ENCODE measurements at places on chromosomes 5 and 9.

DNA sequence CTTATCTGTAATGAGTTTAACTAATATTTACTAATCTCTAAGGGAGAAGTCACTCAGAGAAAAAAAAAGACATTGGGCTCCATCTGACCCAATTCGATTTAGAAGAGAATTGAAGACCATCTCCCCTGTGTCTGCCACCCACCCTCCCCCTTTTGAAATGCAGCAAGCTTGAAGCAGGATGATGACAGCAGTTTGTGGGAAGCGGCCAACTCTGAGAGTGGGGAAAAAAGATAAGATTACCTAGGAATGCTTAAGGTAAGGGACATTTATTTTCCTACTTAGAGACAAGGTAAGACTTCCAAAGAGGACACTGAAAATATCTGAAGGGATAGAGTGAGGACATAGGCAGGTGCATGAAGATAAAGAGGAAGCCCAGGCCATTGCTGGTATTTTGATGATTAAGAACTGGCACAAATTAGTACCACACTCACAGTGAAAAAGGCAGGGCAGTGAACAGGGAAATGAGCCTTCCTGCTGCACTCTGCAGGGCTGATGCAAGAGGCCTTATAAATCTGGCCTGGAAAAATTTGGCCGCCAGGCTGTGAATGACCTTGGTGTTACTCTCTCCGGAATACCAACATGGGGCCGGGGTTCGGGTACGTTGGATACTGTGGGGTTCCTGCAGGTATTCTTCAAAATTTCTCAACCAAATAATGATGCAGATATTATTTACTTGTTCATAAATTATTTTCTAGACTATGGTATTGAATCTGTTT, 42.3 kb downstream of the HTR1A start:
- no peak for DNase-seq

GRCh38 chr5:66443462-66444130, 152.6 kb upstream of the MAST4 start:
- DNase-seq = no peak

DNA sequence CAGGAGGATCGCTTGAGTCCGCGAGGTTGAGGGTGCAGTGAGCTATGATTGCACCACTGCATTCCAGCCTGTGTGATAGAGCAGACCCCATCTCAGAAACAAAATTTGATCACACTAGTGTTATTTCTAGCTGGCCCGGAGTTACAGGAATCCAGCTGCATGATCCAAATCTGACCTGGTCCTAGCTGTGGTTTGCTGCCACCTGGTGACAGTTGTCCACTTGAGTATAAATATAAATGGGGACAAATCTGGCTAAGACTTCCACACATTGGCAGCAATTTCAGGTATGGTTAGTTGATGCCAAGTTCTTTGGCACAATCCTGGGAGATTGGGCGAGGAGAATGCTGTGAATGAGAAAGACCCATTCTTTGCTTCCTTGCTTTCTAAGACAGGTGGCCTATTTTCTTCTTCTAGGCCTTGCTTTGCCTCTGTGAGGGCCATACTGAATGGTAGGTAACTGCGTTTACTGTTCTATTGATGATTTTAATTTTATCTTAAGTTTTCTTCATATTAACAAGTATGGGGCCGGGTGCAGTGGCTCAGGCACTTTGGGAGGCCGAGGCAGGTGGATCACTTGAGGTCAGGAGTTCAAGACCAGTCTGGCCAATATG, 35.4 kb downstream of the UBE2R2 start:
- peak; percentile 57 for DNase-seq

DNA sequence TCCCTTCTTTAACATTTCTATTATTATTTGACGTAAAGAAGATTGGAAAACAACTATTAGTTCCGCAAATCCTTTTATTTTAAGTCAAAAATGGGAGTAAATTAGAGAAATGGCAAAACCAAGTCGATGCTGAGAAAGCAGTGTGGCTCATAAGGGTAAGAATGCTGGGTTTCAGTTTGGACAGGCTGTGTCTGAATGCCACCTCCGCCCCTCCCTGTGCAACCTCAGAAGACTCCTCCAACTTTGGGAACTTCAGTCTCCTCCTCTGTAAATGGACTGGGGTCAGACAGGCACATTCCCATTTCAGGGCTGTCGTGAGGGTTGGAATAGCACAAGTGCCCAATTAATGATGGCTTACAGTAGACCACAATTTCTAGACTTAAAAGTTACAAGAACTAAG, 154.0 kb downstream of the GABBR2 start:
- DNase-seq = no peak

- DNase-seq = no peak
Observed at GRCh38 chr5:146193285-146193684, 10.1 kb upstream of the RBM27 start.

DNA sequence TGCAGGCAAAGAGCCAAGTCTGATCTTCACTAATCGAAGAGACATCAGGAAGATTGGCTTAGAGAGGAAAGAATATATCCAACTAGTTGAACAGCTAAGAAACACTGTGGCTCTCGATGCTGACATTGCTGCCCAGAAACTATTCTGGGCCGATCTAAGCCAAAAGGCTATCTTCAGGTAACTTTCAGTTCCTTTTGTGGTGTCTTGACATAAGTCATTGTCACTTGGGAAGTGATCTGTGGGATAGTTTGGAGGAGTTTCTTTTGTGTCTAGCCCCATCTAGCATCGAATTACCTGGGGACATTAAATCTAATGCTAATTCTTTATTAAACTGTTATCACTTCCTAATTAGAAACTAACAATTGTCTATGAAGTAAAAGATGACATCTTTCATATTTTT, 24.0 kb downstream of the VLDLR start:
- no peak for DNase-seq

DNA sequence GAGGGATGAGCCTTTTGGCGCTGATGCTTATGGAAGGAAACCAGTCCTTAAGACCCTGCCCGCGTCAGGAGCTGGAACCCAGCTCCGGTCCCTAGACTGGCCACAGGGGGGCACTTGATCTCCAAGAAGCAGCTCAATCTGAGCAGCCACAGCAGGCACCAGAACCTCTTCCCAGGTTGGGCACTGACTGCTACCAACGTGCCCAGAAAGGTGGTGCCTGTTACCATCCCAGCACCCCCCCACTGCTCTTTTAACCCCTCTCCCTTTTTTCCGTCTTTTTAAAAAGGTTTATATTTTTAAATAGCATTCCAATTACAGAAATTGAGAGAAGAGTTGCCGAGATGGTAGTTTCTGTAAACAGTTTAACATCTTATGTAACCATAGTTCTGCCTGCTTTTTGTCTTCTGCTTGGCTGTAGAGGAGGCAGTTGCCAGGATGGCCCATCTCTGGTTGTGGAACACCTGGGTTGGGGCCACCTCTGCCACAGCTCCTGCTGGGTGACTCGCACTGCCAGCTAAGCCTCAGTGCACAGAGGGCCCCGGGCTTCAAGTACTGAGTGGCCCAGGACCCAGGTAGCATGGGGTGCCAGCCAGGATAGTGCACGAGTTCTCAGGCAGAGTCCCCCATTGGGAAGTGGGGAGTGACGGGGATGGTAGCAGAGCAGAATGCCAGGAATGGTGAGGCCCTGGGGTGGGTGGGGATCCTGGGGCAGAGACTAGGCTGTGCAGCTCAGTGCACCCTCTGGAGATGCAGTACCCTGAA, 62.8 kb downstream of the PFDN1 start:
- peak; percentile 42 for DNase-seq

DNA sequence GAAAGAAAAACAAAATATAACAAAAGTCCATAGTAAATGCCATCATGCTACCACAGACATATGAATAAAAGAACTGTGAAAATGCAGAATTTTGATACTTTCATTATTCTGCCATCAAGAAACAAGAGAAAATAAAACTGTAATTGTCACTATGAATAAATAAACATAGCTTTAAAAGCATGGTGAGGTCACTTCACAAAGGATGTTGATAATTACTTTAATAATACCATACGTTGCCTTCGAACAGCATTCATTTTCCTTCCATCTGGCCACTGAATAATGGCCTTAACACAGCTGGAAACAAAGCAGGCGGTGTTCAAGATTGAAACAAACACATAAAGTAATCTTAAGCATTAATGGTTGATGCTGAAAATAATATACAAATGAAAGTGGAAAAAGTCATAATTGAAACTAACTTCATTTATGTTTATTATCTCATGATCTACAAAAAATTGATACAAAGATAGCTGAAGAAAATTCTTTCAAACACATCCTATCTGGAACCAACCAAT, 102.0 kb downstream of the AGTPBP1 start:
- no peak for DNase-seq

- no peak for DNase-seq
Observed at GRCh38 chr9:27565696-27566095, 7.6 kb downstream of the C9orf72 start.

- no peak for DNase-seq
Observed at GRCh38 chr5:180140079-180140554, 68.6 kb upstream of the RNF130 start.

DNA sequence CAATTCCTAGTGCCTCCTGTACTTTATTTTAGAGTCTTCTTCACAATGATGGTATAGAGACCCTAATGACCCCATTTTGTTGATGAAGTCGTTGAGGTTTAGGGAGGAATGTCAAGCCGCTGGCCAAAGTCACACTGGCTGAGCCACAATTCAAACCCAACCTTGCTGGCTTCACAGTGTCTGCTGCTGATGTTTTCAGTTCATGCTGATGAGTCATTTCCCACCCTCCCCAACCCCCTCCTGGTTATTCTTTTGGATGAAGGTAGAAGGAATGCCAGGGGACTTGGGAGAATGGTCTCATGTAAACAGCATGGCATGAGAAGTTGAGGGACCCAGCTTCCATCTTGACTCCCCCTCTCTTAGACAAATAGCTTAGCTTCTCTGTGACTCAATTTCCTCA, 68.6 kb downstream of the TMEM252 start:
- no peak for DNase-seq

DNA sequence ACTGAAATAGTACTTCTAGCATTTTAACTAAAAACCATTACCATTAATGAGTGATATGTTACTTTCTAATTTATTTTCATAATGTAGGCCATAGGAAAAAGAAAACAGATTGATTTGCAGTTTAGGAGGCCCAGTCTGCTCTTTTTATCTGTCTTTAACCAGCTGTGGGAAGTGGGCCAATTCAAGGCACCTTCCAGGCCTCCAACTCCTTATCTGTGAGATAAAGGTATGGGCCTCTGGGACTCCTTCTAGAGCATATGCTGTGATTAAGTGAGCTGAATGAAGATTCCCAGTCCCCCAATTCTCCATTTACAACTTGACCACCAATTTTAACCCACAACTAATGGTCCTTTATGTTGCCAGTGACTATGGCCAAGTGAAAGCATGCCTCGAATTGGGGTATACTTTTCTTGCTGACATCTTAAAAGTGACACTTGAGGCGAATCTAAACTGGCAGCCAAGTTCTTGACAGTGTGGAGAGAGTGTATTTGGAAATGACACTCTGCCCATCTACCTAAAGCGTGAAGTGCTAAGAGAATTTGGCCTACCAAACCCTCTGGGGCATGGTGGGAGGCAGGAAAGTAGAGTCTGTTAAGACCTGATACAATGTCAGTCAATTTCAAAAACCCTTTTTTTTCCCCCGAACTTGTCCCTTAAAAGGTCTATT, 88.3 kb downstream of the PIK3R1 start:
- DNase-seq = no peak

DNA sequence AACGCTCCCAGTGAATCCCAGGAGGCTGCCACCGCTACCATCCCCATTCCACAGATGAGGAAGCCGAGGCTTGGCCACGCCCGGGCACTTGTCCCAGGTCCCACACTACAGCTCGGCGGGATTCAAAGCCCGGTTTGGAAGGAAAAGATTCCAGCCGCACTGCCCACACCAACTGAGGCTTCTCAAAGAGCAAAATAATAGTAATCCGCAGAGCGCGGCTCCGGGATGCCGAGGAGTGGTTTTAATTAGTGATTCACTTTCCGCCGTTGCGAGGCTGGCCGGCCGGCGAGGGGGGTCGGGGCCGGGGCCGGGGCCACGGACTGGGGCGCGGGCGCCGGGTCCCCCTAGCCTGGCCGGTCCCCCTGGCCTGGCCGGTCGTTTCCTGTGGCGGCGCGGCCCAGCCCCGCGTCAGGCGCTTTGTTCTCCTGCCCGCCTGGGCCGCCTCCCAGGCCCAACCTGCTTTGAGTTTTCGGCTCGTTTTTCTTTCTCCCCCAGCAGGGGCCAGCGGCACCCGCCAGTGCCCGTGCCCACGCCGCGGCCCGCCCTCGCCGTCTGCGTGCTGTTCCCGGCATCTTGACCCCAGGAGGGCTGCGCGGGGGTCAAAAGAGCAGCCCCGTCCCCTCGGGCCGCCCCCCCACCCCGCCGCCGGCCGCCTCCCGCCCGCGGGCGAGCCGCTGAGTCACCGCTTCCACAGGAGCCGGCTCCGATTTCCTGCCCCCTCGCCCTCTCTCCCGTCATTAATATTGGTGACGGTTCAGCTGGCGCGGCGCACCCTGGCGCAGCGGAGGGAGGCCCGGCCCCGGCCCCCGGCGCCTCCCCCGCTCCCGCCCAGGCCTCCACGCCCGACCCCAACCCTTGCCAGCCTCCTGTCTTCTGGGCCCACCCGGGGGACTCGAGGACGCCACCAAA, 31.2 kb downstream of the FGF18 start:
- no peak for DNase-seq

DNA sequence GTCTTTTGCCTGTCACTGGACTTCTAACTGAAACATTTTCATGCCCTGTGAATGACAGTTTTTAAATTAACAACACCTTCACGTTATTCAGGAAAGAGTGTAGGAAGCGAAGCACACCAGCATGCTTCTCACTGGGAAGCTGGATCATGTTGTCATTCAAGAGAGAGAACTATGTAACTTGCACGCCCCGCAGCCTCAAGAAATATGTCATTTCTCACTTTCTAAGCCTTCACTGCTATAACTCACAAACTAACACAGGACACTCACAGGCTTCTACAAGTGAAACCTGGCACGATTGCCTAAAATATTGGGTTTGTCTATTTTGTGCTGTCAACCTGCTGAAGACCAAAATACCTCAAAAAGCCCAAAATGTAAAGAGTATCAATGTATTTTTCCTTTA, 466.3 kb downstream of the EFNA5 start:
- DNase-seq = no peak

- DNase-seq = no peak
Observed at GRCh38 chr5:15004506-15004905, 132.9 kb upstream of the ANKH start.

DNA sequence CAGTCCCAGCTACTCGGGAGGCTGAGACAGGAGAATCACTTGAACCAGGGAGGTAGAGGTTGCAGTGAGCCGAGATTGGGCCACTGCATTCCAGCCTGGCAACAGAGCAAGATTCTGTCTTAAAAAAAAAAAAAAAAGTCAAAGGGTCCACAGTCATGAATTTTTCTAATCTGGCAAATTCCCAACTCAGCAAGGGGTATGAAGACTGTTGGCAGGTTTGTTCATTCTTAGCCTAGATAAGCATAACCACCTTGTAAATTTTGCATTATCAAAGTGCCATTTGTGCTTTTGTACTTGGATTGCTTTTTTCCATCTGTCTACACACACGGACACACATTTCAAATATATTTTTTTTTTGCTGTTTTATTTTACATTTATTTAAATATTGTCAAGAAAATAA, 299.8 kb upstream of the NUDT12 start:
- no peak for DNase-seq

GRCh38 chr5:137858223-137858916, 9.3 kb upstream of the MYOT start:
- DNase-seq = no peak

DNA sequence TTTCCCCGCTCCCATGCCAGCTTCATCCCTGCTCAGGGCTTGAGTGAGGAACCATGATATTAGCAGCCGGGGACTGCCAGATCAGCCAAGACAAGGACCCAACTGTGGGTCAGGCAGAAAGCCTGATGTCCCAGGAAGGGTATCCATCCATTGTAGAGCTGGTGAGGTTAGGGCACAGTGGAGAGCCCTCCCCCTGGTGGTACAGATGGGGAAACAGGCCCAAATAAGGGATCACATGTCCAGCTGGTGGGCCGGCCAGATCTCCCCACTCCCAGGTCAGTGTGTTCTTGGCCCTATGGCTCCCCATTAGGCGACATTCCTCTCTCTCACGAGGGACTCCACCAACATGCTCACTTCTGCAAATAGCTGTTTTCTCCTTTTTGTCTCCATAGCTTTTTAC, 9.0 kb downstream of the CDX1 start:
- no peak for DNase-seq
